Foreskin keratinocyte (primary cell): ENCODE measurements at places on chromosomes 12 and 14. TPM values are rescaled to one million over a fixed set of nuclear protein-coding genes. Genes with fewer than 3 reads are reported as not detected.

Gene HOTAIR
- 6.9 and 11.3 TPM in 2 replicates for total RNA-seq

Gene GLTP
- 47.9 and 52.6 TPM in 2 replicates for total RNA-seq

Gene TMEM63C
- total RNA-seq, result 0.49 and 0.65 TPM in 2 replicates

Gene NUAK1
- 21.6 and 55.4 TPM in 2 replicates for total RNA-seq

Gene FOXG1
- total RNA-seq, result not detected in 2 replicates

Gene RAD9B
- 0.14 TPM in 2 replicates for total RNA-seq

Gene GLIPR1
- total RNA-seq, result 1.1 and 1.3 TPM in 2 replicates

Gene PSMD9
- 90.2 and 95.1 TPM in 2 replicates for total RNA-seq

Gene CLEC4D
- not detected in 2 replicates for total RNA-seq

Gene CINP
- 44.0 and 44.8 TPM in 2 replicates for total RNA-seq

Gene GLT1D1
- not detected in 2 replicates for total RNA-seq

Gene GNPNAT1
- 41.1 and 41.7 TPM in 2 replicates for total RNA-seq

Gene C12orf56
- 0.35 and 0.44 TPM in 2 replicates for total RNA-seq

Gene INSM2
- not detected in 2 replicates for total RNA-seq

Gene IL26
- total RNA-seq, result not detected in 2 replicates

Gene DHRS7
- total RNA-seq, result 69.9 and 79.5 TPM in 2 replicates

Gene KIAA0586
- total RNA-seq, result 20.5 and 22.8 TPM in 2 replicates

Gene ENO2
- 1.5 and 2.0 TPM in 2 replicates for total RNA-seq

Gene CMTM5
- total RNA-seq, result not detected in 2 replicates

Gene SERPINA12
- not detected in 2 replicates for total RNA-seq

Gene TAS2R46
- 0.11 and 0.24 TPM in 2 replicates for total RNA-seq

Gene KRT85
- total RNA-seq, result not detected in 2 replicates

Gene NKX2-1
- not detected in 2 replicates for total RNA-seq

Gene ACRBP
- total RNA-seq, result 0.07 TPM in 1 of 2 replicates, not detected in the other

Gene PTCSC3
- total RNA-seq, result not detected in 2 replicates

Gene GLIPR1L2
- total RNA-seq, result 0.14 and 0.41 TPM in 2 replicates

Gene OTX2
- not detected in 2 replicates for total RNA-seq

Gene KLRC2
- total RNA-seq, result not detected in 2 replicates

Gene MUCL1
- not detected in 2 replicates for total RNA-seq

Gene LRRC43
- 0.28 and 0.61 TPM in 2 replicates for total RNA-seq

Gene CIROP
- total RNA-seq, result not detected in 2 replicates

Gene TPPP2
- total RNA-seq, result not detected in 2 replicates

Gene HHIPL1
- 0.46 and 0.71 TPM in 2 replicates for total RNA-seq

Gene RASSF9
- total RNA-seq, result 2.0 and 2.7 TPM in 2 replicates

Gene IGF1
- not detected in 2 replicates for total RNA-seq

Gene CLEC1B
- total RNA-seq, result not detected in 2 replicates

Gene ADAM21
- total RNA-seq, result 0.28 and 0.44 TPM in 2 replicates

Gene NRL
- total RNA-seq, result 0.27 and 0.46 TPM in 2 replicates
